ENCODE measurements at places on chromosomes 13 and 19.

- DNase-seq, result no peak
These were observed 111.0 kb downstream of the FNDC3A start for GRCh38 chr13:49086722-49087121.

GRCh38 chr19:1768918-1769644 lies 15.8 kb downstream of the ONECUT3 start:
- DNase-seq, result no peak

DNA sequence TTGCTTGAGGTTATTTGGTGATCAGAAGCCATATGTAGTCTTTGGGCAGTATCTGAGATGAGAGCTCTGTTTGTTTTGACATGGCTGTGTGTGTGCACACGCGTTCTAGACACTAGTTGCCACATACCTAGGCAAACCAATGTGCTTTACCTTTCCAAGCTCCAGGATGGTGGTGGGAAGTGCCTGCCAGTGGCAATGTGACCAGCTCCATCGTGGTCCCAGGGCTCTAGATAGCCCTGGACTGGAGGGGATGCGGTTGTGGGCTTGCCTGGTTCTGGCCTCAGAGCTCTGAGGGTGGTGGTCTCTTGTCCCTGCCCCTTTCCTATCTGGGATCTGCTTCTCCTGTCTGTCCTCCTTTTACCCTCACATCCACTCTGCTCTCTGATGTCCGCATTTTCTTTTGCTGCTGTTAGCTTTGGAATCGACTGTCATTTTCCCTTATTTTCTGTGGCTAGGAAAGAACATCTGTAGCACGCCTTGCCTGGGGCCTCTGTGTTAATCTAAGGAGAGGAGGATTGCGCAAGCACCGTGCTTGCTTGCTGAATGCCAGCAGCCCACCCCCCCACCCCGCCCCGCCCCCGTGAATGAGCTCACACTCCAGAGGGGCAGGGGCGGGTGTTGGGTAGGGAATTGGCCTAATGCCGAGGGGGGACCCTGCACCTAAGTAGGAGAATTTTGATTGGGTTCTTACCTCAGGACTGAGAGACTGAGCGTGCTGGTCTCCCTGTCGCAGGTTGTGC lies 89.5 kb downstream of the ARHGEF7 start:
- no peak for DNase-seq

- no peak for DNase-seq
These were observed 1209.7 kb upstream of the PCDH9 start for GRCh38 chr13:68439817-68440216.

- DNase-seq, result no peak
These were observed 32.8 kb upstream of the WDFY2 start for GRCh38 chr13:51551416-51551815.

DNA sequence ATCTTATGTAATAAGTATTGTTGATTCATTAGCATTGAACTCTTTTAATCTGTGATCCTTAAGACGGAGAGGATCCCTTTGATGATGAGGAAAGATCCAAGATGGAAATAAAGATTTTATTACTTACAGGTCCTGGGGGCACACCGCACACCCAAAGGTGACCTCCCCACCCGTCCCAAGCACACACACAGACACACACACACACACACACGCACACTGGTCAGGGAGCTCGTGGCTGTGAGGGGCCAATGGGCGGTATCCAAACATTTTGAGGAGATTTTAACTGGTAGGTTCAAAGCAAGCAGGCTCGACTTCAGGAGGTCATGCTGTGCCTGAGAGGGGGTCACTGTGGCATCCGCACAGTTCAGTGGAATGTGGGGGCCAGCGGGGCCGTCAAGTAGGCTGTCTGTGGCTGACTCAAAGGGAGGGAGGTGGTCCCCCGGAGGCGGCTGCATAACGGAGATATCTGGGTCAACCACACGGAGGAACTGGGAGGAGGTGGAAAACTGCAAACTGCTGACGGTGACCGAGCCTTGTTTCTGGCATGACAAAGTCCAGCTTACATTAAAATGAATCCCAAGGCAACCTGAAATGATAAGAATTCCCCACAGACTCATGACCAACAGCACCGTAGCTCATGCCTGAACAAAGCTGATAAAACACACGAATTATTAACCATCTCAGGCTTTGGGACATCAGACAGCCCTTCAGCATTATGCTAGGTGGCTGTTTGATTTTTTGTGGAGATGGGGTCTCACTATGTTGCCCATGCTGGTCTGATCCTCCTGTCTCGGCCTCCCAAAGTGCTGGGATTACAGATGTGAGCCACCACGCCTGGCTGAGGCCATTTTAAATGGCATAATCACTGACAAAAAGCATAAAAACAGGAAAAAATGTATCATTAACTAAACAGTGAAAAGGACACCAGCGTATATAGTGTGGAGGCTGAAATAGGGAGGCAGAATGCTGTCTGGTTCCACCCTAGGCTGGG lies 20.9 kb upstream of the SIGLEC11 start:
- no peak for DNase-seq
